ENCODE measurements at places on chromosomes 13 and 19.
A peak's percentile ranks its signal among the peaks of the same experiment; 100 is the strongest.

- no peak for DNase-seq
These were observed 73.2 kb upstream of the SLC15A1 start for GRCh38 chr13:98825659-98826058.

GRCh38 chr19:43639519-43640423 is at the start of gene CADM4:
Gene CADM4 (minus strand): TSS chr19:43639850. CDS start chr19:43639790, 60 bp downstream.
- peak; percentile 50 for DNase-seq

GRCh38 chr13:29143847-29144246 is 323.7 kb downstream of the MTUS2 start:
- DNase-seq, result no peak

DNA sequence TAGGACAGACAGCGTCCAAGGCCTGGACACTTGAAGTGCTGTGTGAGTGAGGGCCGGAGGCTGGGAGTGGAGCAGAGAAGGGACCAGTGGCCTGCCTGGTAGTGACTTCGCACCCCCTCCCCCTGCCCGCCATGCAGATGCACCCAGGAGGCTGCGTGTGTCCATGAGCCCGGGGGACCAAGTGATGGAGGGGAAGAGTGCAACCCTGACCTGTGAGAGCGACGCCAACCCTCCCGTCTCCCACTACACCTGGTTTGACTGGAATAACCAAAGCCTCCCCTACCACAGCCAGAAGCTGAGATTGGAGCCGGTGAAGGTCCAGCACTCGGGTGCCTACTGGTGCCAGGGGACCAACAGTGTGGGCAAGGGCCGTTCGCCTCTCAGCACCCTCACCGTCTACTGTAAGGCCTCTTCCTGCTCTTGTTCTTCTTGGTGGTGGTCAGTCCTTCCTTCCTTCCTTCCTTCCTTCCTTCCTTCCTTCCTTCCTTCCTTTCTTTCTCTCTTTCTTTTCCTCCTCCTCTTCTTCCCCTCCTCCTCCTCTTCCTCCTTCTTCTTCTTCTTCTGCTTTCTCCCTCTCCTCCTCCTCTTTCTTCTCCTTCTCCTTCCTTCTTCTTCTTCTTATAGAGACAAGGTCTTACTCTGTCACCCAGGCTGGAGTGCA is 6.0 kb upstream of the FFAR1 start:
- DNase-seq, result peak; percentile 22

GRCh38 chr13:106089261-106089980 is 446.0 kb downstream of the EFNB2 start:
- no peak for DNase-seq

DNA sequence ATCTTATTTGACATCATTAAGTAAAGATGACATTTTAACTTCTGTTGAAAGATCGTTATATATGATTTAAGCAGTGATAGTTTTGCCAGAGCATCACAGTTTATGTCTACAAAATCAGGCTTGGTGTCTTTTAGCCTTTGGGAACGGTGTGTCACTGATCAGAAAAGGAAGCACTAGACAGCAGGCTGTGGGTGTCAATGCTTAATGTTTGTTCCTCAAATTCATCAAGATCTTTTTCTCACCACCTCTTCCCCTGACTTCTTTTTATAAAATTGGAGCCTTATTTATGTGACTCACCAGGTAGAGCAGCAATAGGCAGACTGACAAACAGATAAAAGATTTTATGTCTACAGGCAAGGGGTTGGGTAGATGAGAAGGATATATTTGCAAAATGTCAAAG is 1558.5 kb downstream of the EFNB2 start:
- no peak for DNase-seq

DNA sequence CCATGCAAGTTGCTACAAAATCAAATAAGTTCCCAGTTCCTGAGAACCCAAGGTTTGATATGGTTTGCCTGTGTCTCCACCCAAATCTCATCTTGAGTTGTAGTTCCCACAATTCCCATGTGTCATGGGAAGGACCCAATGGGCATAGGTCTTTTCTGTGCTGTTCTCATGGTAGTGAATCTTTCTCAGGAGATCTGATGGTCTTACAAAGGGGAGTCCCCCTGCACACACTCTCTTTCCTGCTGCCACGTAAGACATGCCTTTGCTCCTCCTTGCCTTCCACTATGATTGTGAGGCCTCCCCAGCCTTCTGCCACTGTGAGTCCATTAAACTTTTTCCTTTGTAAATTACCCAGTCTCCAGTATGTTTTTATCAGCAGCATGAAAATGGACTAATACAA is 28.5 kb upstream of the TSHZ3 start:
- no peak for DNase-seq

DNA sequence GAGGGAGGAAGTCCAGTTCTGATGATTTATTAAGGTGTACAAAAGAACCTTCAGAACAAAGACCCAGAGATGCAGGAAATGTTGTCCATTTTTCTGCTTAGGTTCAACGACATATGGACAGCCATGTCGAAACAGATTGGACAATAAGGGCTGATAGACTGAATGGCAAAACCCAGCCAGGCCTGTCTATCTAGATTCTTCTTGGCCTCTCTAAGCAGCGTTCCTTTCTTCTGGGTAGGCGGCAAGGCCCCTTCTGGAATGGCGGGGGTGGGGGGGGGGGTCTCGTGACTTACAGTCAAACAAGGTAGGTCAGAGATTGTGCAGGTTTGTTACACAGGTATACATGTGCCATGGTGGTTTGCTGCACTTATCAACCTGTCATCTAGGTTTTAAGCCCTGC is 39.7 kb upstream of the PEPD start:
- DNase-seq, result no peak

GRCh38 chr19:32869369-32869965 is at the start of gene SLC7A9:
Gene SLC7A9 (minus strand): TSS chr19:32869767. CDS start chr19:32868534, 1,233 bp downstream.
- DNase-seq, result no peak

DNA sequence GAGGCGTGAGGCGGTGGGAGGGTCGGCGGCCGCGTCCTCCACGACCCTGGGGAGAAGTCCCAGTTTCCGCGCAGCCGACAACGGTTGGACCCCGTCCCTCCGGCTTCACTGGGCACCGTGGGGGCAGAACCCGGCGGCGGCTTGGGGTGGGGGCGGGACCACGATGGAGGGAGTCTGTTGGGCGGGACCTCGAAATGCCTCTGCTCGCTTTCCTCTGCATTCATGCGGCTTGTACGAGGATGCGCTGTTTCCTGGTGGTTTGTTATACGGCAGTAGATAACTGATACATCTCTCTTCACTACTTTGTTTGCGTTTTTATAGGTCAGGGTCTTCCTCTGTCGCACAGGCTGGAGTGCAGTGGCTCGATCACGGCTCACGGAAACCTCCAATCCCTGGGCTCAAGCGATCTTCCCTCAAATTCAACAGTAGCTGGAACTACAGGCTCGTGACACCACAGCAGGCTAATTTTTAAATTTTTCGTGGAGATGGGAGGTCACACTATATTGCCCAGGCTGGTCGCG is 24.6 kb upstream of the ZNF846 start:
- peak; percentile 69 for DNase-seq

- no peak for DNase-seq
These were observed at the start of gene PDE4A for GRCh38 chr19:10420444-10421239. Gene PDE4A (plus strand): TSS chr19:10420538. CDS start chr19:10420765, 227 bp downstream.

DNA sequence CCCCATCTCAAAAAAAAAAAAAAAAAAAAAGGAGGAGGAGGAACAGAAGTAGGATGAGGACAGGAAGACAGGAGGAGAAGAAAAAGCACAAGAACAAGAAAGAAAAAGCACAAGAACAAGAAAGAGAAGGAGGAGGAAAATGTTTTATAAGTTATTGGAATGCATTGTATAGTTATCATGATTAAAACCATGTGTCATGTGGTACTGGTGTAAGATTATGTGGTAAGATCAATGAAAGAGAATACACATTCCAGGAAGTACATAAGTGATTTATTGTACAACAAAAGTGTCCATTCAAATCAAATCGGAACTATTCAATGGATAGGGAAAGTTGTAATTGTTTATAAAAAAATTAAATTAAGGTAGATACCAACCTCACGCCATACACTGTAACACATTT is 167.7 kb downstream of the MZT1 start:
- DNase-seq, result no peak

- DNase-seq, result peak; percentile 28
These were observed 58.1 kb downstream of the MRPL57 start for GRCh38 chr13:21234526-21234925.

DNA sequence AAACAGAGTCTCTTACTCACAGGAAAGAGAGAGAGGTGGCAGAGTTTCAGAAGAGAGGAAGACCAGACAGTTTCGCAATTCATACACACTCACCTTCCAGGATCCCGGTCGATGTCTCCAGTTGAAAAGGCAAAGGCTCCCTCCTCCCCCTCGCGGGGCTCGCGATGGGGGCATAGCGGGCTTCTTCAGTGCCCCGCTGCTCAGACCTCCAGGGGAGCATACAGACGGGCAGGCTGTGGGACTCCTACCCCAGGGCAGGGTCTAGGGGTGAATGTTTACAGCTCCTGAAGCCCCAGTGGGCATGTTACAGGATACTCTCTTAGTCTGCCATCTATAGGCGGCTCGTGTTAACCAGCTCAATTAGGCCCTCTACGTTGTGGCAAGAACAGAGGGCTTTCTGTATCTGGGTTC is 139.2 kb downstream of the SLITRK5 start:
- no peak for DNase-seq

DNA sequence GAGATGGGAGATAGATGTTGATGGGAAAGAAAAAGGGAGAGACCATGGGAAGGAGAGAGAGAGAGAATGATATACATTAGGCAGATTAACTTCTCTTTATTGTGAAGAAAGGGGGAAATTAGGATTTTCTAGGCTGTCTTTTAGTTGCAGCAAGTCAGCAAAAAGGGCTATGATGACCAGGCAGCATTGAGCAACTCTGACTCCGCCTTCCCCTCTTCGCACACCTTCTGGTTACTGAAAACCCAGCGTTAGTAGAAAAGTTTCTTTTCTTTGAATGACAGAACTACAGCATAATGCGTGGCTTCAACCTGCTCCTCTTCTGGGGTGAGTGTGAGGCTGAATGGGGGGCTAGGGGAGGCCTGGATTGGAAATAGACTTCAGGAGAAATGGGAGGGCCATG is at the start of gene ADGRE1:
Gene ADGRE1 (plus strand): TSS at position 264 of the 400 bp plus-strand sequence. CDS start 30 bp downstream, at position 294.
- DNase-seq, result no peak

GRCh38 chr13:45607931-45608330 is 7.6 kb downstream of the ERICH6B start:
- no peak for DNase-seq

DNA sequence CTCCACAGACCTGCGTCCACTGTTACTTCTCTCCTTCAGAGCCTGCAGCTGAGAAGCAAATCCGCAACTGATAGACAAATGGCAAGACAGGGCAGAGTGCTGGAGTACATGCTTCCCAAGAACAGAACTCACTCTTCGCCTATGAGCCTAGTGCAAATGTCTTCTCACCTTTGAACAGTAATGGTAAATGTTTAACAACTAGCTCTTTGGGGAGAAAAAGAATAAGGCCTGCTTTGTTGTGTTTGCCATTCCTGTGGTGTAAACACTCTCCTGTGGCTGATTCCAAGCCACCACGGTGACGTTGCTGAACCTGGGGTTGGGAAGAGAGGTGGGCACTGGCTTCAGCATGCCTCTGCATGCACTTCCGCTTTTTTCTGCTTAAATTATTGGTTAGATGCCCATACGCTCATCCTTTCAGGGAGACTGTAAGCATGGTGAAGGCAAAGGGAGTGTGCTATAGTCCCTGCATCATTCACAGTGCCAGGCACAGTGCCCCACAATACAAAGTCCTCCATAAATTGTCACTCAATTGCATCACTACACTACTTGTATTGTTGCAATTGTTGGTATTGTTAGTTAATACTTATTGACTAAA is 28.1 kb upstream of the GTF3A start:
- DNase-seq, result no peak

DNA sequence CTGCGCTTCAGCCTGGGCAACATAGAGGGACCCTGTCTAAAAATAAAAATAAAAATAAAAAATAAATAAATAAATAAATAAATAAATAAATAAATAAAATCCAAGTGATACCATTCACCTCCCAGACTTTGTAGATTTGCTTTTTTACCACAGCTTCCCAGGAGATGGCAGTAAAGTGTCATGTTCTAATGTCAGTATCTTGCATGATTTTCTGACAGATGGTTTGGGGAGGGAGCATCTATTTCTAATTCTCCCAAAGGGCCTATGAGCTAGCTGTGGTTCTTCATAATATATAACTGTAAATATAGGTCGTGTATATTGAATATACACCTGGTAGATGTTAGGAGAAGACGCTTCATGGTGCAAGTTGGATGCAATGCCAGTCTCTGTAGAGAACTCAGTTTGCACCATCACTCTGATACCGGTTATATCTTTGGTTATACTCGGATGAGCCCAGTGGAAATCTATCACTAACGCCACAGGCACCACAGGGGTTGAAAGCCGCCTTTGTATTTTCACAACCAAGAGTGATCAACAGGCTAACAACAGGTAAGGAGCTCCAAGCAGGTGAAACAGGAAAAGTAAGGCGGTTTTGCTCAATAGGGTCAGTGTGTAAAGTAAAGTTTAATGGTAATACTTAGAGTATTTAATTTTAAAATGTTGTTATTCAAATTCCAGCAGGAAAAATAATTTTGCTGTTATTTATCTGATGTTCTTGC is 13.9 kb downstream of the APLP1 start:
- DNase-seq, result no peak

DNA sequence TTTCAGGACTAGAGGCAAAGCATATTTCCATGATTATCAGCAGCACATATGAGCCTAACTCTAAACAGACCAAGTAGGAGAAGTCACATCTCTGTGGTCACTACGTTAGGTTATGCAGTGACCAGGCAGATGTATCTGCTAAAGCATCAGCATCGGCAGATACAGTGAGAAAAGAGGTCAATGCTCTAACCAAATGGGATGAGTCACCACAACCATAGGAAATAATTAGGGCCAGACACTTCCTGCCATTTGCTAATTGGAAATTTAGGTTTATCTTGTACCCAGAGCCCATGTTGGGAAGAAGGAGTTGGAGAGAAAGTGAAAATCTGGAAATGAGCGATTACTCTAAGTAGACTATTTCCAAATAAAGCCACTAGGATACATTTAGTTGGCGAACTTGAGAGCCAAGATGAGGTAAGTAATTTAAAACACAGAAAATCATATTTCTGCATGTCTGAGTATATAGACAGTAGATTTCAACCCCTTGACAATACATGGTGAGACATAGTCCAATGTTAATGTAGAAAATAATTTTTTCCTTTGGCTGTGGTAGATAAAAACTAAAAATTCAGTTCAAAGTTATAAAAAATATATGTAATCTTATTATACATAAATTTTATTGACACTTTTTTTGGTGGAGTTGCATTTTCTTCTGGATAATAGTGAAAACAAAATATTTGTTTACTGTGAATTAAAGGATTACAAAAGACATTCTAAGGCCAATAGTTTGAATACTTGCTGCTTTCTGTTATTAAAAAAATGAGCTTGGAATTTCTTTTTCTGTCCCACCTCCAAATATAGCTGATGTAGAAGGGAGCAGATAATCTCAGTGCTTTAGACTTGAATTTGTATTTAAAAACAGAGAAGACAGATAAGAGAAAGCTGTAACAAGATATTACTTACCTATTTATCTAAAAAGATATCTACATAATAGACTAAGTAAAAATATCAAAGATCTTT is 104.4 kb upstream of the CSNK1A1L start:
- DNase-seq, result no peak

GRCh38 chr19:32674153-32674930 is 638 bp downstream of the ANKRD27 start:
- DNase-seq, result no peak

- no peak for DNase-seq
These were observed 149.0 kb upstream of the ZNF536 start for GRCh38 chr19:30222992-30223865.
